ENCODE measurements at places on chromosomes 1 and 21.

GRCh38 chr1:1430114-1430982 is 5.1 kb upstream of the VWA1 start:
- no peak for DNase-seq

- DNase-seq, result no peak
These were observed 34.6 kb upstream of the ARTN start for GRCh38 chr1:43898981-43899380.

- DNase-seq, result no peak
These were observed 93.3 kb upstream of the COG2 start for GRCh38 chr1:230548997-230549396.

- no peak for DNase-seq
These were observed 6.6 kb upstream of the SIM2 start for GRCh38 chr21:36692114-36692834.

DNA sequence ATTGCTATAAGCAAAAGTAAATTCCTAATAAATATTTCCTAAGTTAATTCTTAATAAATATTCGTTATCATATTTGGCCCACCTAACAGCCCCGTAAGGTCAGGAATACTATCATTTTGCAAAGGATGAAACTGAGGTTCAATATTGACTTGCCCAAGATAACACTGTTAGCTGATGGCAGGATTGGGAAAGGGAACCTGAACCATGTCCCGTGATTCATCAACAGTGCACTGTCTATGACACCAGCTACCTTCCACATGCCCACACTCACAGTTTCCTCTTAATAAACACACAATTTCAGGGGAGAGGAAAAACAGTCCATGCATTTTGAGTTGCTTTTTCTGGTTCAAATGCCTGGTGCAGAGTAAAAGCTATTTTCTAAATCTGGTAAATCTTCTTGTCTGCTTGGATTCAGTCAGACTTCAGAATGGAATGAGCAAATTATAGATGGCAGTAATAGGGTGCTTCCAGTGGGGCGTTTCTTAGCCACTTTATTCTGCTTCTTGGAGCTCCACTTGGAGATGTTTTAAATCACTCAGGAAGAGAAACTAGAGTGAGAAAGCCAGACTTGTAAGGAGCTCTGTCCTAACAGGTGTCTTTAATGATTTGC is 354.6 kb downstream of the PDE4B start:
- no peak for DNase-seq

GRCh38 chr1:236450779-236451178 is 56.7 kb downstream of the EDARADD start:
- no peak for DNase-seq

GRCh38 chr1:218462587-218462986 is 117.5 kb downstream of the TGFB2 start:
- DNase-seq, result no peak

DNA sequence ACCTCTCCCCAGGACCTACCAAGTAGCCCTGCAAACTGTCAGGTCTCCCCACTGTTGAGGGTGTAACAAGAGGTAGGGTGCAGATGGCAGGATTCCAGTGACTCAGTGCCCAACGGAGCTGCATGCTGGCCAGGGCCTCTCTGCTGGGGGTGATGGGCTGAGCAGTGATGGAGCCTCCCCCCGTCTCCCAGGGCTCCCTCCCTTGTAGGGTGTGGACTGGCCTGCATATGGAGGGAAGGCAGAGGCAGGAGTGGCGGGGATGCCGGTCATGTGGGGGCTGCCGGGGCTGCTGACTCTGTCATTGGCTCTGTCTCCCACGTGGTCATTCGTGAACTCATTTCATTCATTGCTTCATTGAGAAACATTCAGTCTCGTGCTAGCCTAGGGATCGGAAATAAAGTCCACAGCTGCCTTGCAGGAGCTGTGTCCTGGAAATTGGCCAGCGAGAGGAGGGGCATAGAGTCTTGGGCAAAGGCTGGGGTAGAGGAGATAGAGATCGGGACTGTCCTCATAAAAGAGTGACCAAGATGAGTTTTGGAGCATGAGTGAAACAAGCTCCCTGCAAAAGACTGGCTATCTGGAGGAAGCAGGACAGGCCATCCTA is 22.9 kb upstream of the DISP3 start:
- no peak for DNase-seq

DNA sequence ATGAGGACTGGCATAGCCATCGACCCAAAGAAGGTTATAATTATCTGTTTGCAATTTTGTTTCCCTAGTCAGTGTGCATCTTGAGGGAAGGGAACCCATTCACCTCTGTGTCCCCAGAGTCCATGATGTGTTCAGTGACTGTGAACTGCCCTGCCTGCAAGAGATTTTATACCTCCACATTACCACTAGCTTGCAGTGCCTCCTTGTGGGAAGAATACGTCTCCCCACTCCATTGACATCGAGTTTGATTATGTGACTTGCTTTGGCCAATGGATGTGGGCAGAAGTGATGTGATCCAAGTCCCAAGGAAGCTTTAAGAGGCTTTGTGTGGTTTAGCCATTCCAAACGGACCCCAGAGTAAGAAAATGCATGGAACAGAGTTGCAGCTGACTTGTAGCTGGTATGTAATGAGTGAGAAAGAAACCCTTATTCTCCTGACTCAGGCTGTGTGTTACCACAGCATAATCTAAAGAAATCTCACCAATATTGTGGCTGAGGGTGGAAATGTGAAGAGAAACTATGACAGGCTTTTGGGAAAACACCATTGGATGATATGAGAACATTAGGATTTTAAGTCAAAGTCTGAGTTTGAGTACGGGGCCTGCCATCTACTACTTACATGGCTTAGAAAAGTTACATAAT is 47.8 kb upstream of the NRDC start:
- no peak for DNase-seq

DNA sequence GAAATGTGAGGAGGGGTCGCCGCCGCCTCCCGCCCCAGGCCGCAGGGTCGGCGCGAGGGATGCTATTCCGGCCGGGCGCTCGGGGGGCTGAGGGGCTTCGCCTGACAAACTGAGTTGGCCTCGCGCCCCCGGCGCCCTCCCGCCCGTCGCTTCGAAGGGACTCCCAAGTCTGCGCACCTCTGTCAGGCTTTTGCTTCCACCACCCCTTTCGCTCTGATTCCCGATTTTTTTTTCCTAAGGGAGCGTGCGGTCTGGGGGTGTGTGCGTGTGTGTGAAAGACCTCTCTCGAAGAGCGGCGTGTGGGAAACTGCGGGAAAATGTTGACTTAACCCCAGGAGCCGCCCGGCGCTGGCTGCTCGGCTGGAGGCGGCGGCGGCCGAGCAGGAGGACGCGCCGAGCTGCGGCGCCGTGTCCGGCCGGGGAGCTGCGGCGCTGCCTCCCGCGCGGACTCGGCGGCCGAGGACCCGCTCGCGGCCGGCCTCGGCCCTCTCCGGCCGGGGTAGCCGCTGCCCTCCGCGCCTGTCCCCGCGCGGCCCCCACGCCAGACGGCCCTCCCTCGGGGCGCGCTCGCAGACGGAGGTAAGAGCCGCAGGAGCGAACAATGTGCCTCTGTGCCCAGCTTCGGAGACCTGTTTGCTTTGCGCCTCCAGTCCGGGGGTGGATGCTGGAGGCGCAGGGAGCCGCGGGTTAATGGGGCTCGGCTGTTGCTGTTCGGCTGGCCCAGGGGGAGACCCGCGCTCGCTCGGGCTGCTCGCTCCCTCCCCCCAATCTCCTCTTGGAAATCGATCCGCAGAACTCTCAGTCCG is 1.1 kb downstream of the ADGRL2 start:
- DNase-seq, result no peak

Measured in vagina (tissue), 2 donors.